ENCODE measurements at places on chromosomes 7 and 10. TPM values are rescaled to one million over a fixed set of nuclear protein-coding genes. Genes with fewer than 3 reads are reported as not detected.

The GOLGA7B gene
- polyA plus RNA-seq: 1.2 TPM

The KIFBP gene
- 41.6 TPM for polyA plus RNA-seq

The ZCWPW1 gene
- 7.5 TPM for polyA plus RNA-seq

The PSD gene
- 9.3 TPM for polyA plus RNA-seq

The COL26A1 gene
- 22.5 TPM for polyA plus RNA-seq
